ENCODE measurements at places on chromosomes 3 and 15. TPM values are rescaled to one million over a fixed set of nuclear protein-coding genes. Genes with fewer than 3 reads are reported as not detected.

Gene SCAANT1
- polyA plus RNA-seq, result 2.0 TPM

DNA sequence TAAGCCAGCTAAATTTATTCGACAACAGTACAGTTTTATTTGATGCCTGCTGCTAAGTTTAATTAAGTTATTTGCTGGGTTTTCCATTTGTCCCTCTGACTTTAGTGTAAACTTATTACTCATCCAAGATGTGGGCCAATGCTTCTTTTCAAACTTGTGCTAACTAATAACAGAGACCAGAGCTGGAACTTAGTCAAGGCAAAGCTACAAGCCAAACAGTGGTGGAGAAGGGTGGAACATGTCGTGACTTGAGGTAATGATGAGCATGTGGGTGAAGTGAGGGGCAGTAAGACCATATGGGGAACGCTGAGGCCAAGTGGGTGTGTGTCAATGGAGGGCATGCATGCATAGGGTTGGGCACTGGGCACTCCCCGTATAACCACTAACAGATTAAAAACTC lies 63.9 kb downstream of the NMD3 start:
- H3K4me3 ChIP-seq, result no peak overlapping the region
- no peak for DNase-seq
- H3K27ac ChIP-seq, result no peak overlapping the region
- no peaks in the 10 kb centered on the region for H3K4me1 ChIP-seq

DNA sequence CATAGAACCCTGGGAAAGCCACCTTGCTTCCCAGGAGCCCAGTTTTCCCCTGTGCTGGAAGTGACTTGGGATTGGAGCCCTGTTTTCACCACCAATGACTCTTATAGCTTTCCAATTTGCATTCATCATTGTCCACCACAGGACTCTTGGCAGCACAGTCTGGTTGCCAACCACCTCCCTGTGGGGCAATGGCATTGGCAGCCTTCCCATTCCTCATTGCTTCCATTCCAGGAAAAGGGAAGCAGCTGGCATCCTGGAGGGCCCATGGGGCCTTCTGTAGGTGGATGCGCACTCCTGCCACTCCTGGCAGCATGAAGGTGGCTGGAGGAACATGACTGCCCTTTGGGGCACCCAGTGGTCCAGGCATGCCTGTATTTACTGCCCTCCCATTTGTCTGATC lies 57.7 kb downstream of the FEM1B start:
- H3K27me3 ChIP-seq, result no peaks in the 10 kb centered on the region
- no peaks in the 10 kb centered on the region for H3K4me1 ChIP-seq
- H3K4me3 ChIP-seq, result no peak overlapping the region

DNA sequence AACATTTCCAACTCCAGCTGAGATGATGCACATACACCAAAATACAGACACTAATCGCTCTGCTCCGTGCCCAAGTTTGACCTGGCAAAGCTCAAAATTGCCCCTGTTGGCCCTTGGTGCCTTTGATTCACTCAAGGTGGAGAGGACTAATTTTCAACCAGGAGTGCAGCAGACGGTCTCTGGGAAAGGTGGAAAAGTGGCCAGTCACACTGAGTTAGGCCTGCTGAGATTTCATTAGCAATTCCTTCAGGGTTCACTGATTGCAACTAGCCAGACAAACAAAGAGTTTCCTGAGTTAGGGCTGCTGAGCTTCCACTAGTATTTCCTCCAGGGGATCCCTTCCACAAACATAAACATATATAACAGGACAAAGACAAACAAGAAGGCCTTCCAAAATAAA lies 28.7 kb upstream of the LHFPL4 start:
- H3K27ac ChIP-seq, result no peak overlapping the region
- H3K4me3 ChIP-seq, result no peak overlapping the region
- no peak for DNase-seq
- H3K36me3 ChIP-seq, result no peaks in the 10 kb centered on the region

DNA sequence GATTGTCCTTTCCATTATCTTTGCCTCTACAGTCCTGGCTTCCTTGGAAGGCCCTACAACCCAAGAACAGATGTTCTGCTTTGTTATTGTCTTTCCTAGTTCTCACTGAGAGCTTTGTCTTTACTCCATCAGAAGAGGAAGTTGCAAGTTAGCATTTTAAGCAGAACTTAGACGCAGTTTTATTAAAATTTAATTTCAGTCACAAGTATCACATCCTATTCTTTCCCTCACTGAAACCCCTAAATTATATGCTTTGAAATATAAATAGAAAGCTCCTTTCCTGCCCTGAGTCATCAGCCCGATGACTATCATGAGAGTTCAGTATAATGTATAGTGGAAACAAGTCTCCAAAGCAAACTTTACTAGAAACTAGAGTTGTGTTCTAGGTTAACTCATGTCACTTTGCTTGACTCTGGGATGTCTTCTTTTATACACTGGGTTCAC lies 291.2 kb upstream of the RBMS3 start:
- no peak overlapping the region for H3K27ac ChIP-seq
- H3K27me3 ChIP-seq, result no peaks in the 10 kb centered on the region
- H3K4me1 ChIP-seq, result no peaks in the 10 kb centered on the region
- DNase-seq, result no peak

Measured in cardiac muscle cell (in vitro differentiated cells and primary cell).